Daoy (cell line): ENCODE measurements at places on chromosomes 6 and 20. TPM values are rescaled to one million over a fixed set of nuclear protein-coding genes. Genes with fewer than 3 reads are reported as not detected.
A peak's percentile ranks its signal among the peaks of the same experiment; 100 is the strongest.

- DNase-seq: no peak
Measured at GRCh38 chr6:137925141-137925698, 58.2 kb downstream of the TNFAIP3 start.

DNA sequence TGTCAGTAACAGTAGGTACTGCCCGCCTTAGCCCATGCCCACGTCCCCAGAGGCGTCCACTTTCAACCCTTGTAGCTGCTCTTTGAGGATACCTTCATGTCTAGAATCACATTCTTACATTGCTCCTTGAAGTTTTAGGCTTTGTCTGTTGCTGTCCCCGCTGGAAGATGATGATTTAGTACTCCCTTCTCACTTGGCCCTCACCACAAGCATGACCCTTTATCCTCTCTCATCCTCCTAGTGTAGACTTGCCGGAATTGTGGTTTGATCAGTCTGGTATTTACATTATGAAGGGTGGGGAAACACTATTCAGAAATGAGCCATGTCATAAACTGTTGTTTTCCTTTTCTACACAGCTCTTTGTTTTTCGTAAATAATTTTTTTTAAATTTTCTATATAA lies 87.4 kb downstream of the ARID1B start:
- no peak for DNase-seq

DNA sequence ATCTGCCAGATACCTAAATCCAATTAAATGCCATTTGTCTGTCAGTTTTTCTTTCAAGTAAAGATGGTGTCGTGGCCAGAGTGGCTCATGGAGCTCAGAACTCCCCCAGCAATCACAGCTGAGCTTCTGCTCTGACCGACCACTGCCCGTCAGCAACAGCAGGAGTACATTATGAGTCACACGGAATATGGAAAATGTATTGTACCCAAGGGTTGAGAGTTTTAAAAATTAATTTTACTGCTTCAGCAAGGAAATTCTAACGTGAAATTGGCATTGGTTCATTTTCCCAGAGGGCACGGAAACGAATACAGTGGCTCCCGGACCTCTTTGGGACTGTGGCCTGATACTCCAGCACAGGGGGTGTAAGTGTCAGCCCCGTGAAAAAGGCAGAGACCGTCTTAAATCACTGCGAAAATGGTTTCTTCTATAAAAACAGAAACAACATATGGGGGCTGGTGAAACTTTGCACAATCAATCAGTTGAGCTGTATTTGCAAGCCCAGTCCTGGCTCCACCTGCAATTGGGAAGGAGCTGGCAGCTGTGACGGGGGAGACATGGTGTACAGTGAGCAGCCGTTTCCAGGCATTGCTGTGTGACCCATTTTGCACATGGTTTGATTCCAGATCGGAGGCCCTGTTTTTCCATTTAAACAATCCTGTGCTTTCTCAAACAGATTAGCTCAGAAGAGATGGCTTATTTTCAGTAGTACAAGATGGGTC lies 12.8 kb downstream of the NPEPL1 start:
- no peak for DNase-seq

GRCh38 chr20:44153636-44154043 lies 33.3 kb downstream of the JPH2 start:
- DNase-seq: no peak

GRCh38 chr6:6595952-6596351 lies 7.4 kb downstream of the LY86 start:
- no peak for DNase-seq

GRCh38 chr6:144657691-144658090 lies 372.6 kb downstream of the UTRN start:
- peak; percentile 51 for DNase-seq

DNA sequence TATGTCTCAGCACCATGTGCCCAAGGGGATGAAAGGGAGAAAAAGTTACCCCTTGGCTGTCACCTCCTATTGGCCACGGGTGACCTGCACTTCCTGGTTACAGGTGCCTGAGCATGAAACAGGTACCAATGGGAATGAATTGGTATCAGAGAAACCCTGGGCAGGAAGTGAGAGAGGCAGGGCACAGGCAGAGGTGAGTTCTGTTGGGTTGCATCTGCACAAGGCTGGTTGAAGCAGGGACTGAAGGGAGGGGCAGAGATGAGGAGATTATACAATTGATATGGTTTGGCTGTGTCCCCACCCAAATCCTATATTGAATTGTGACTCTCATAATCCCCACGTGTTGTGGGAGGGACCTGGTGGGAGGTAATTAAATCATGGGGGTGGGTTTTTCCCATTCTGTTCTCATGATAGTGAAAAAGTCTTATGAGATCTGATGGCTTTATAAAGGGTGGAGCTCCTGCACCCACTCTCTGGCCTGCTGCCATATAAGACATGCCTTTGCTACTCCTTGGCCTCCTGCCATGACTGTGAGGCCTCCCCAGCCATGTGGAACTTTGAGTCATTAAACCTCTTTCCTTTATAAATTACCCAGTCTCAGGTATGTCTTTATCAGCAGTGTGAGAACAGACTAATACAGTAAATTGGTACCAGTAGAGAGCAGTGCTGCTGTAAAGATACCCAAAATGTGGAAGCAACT lies 291.8 kb downstream of the LRFN2 start:
- DNase-seq: no peak

DNA sequence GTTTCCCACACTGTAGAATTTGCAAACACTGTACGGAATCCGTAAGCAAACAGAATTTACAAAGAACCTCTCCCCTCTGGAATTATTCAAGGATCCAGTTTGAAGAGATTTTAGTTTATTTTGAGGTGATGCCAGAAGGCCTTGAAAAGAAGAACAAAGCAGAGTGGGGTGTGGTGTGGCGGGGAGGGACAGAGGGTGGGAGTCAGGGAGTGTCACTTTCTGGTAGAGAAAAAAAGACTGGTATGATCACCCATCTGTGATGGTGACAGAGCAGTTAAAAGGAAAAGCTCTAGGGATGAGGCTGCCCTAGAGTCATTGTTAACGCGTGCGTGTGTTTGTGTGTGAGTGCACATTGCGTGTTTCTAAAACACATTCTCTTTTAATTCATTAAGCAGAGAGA lies 97.0 kb upstream of the F13A1 start:
- no peak for DNase-seq

- DNase-seq: peak; percentile 78
Measured at GRCh38 chr20:39874049-39874893, 814.8 kb downstream of the MAFB start.

GRCh38 chr6:84515067-84515466 lies 249.3 kb downstream of the TBX18 start:
- DNase-seq: no peak

GRCh38 chr6:47722194-47722593 lies 23.8 kb downstream of the ADGRF4 start:
- DNase-seq: peak; percentile 13

GRCh38 chr6:2353412-2354137 lies 108.2 kb upstream of the GMDS start:
- peak; percentile 76 for DNase-seq

SIRPB2 gene
- total RNA-seq: not detected in 2 replicates

MYLK2 gene
- total RNA-seq: 3.0 and 3.4 TPM in 2 replicates

MROH8 gene
- 0.11 TPM in 1 of 2 replicates, not detected in the other for total RNA-seq

CD83 gene
- 16.8 and 20.1 TPM in 2 replicates for total RNA-seq

RGS17 gene
- 8.3 and 8.7 TPM in 2 replicates for total RNA-seq

FAM217A gene
- not detected in 2 replicates for total RNA-seq

MYLK4 gene
- total RNA-seq: 0.34 and 0.39 TPM in 2 replicates

RUNX2 gene
- 11.8 and 13.7 TPM in 2 replicates for total RNA-seq

FOXQ1 gene
- 0.06 and 0.63 TPM in 2 replicates for total RNA-seq

SPATS1 gene
- not detected in 2 replicates for total RNA-seq

ADGRF5 gene
- 0.11 TPM in 1 of 2 replicates, not detected in the other for total RNA-seq

NNAT gene
- not detected in 2 replicates for total RNA-seq

ENPP4 gene
- 18.7 and 19.6 TPM in 2 replicates for total RNA-seq

PTGIS gene
- 0.54 and 0.57 TPM in 2 replicates for total RNA-seq
